ENCODE measurements at places on chromosomes 16 and 17.

DNA sequence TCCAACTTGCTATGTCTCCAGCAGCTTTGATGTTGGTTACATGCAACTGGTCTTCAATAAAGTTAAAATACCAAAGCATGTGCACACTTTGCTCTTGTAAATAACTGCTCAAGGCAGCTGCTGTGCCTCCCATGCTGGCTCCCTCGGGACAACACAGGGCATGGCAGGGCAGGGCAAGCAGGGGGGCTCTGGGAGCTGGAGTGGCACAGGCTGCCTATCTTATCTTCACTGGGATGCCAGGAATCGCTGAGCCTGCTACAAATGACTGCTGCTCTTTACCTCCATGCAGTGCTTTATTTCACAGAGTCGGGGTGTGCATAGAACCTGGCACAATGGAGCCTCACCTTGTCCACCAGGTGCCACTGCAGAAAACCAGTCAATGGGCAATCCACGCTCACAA lies 21.8 kb downstream of the PEMT start:
- DNase-seq, result no peak

- DNase-seq, result no peak
These were observed 36.6 kb upstream of the SLC25A19 start for GRCh38 chr17:75325827-75326225.

DNA sequence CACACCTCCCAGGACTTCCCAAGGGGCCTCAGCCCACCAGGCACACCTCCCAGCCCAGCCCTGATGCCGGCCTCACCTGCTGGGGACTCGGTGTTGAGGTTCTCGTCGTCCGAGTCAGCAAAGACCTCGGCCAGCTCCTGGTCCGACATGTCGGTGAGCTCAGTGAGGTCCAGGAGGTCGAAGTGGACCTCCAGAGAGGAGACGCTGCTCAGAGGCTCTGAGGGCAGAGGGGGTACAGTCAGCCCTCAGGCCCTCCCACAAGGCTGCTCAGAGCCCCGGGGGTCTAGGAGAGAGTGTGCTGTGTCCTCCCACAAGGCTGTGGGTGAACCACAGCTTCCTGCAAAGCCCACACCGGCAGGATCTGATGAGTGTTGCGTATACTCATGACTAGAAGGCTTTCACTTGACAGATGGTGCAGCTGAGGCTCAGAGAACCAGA lies 10.5 kb downstream of the DBNDD1 start:
- no peak for DNase-seq

- DNase-seq, result no peak
These were observed 9.6 kb downstream of the IL32 start for GRCh38 chr16:3074860-3075522.

- no peak for DNase-seq
These were observed 2.1 kb upstream of the SEZ6 start for GRCh38 chr17:29007860-29008455.

- DNase-seq, result no peak
These were observed 109.6 kb downstream of the CLEC16A start for GRCh38 chr16:11053916-11054460.

GRCh38 chr16:51431517-51432241 lies 280.6 kb upstream of the SALL1 start:
- DNase-seq, result no peak

DNA sequence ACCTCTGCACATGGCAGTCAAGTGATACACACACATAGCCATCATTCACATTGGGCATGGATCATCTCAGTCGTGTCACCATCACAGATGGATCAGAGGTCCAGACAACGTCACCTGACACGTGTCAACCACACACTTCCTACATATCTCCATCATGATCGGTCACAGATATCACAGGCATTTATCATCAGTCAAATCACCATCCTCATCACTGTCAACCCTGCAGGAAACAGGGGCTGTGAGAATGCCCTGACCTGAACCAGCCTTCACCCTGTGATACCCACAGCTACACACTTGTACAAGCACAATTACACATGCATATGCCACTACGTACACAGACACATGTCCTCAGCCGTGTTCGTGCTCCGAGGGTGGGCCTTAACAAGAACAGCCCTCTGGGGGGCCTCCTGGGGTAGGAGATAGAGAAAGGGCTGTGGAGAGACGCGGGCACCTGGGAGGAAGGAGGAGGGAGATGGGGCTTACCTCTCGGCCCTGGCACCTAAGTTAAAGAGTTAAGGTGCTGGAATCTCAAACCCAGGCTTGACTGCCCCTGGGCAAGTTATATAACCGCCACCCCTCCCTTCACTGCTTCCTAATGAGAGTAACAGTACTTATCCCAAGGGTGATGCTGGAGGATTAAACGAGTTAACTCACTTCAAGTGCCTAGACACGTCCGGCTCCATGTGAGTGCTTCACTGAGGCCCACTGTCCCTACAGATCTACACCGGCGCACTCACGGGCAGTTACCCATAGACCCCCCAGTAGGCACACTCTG lies 1.1 kb downstream of the SLC12A4 start:
- DNase-seq, result no peak

GRCh38 chr16:23029733-23030420 lies 119.4 kb downstream of the USP31 start:
- DNase-seq, result no peak

DNA sequence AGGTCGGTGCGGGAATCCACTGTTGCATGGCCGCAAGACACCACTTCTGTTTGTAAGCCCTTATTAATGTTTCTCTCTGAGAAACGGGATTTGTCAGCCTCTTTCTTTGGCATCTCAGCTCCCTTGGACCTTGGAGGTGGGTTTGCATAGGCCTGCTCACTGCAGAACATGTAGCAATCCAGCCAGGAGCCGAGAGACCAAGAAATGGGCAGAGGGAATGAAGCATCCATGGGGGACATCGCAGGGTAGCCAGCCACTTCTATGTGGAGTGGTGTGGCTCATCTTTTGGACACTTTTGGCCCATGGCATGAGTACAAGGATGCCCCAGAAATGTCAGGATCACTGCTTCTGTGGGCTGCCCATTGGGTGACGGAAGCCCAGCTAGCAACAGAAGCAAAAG lies 79.4 kb downstream of the GSG1L start:
- DNase-seq, result no peak

- no peak for DNase-seq
These were observed 52.2 kb downstream of the VPS35L start for GRCh38 chr16:19607616-19608280.

DNA sequence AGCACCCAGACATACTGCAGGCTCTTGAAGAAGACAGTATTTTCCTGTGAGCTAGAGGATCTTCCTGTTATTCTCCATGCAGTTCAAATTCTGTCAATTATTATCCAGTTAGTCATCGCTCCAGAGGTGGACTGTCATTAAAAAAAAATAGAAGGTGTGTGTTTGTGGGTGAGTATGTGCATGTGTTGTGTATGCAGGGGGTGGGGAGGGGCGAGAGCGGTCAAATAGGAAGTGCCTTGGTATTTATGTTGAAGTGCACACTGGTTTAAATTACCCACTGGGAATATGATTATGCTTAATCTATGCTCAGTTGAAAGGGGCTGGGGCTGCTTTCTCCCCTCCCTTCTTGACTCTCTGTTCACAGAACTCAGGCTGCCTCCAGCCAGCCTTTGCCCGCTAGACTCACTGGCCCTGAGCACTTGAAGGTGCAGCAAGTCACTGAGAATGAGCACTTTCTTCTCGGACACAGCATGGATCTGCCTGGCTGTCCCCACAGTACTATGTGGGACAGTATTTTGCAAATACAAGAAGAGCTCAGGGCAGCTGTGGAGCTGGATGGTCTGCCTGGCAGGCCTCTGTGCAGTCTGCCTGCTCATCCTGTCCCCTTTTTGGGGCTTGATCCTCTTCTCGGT lies at the start of gene HSD17B2:
Gene HSD17B2 (plus strand): TSS at position 273 of the 632 bp plus-strand sequence. CDS start 172 bp downstream, at position 445.
- DNase-seq, result peak; percentile 52

GRCh38 chr17:43917348-43918025 lies 10.2 kb upstream of the MPP2 start:
- no peak for DNase-seq

GRCh38 chr17:36089888-36090836 lies at the start of gene CCL3:
Gene CCL3 (minus strand): TSS chr17:36090143. CDS start chr17:36090058, 85 bp downstream.
- no peak for DNase-seq
